ENCODE measurements at places on chromosomes 3 and 15. TPM values are rescaled to one million over a fixed set of nuclear protein-coding genes. Genes with fewer than 3 reads are reported as not detected.

DNA sequence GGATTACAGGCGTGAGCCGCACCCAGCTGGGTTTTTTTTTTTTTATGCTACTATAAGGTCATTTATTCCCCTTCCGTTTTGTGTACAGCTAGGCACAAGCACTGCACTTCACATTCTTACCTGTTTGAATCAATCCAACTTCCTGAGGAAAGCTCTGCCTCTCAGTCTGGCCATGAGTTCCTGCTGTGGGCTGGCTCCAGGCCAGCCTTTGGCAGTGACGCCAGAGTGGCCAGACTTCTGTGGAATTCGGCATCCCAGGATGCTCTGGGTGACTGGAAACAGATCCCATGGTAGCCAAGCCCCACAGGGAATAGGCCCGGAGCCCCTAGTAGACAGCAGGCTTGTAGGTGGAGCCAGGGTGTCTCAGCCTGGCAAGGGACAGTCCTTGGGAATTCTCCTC lies 21.5 kb upstream of the TIMP4 start:
- H3K4me3 ChIP-seq: no peak overlapping the region
- no peaks in the 10 kb centered on the region for H3K4me1 ChIP-seq
- no peaks in the 10 kb centered on the region for H3K36me3 ChIP-seq
- no peaks in the 10 kb centered on the region for H3K27me3 ChIP-seq
- DNase-seq: no peak

DNA sequence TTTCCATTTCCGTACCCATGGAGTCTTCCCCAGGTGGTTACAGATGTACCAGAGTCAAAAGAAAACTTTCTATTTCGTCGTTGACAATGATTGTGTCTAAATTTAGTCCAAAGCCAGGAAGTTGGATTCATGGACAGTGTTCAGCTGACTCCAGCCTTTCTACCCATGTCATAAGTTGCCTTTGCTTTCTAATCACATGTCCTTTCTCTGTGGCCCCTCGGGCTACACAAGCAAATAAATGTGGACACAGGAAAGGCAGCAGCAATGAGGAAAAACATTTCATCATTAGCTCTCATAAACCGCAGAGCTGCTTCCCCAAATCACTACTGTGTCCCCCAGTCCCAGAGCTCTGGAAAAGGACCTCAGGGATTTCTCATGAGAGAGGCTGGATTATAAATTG lies 82.0 kb downstream of the USF3 start:
- no peak overlapping the region for H3K4me3 ChIP-seq
- H3K27ac ChIP-seq: no peak overlapping the region
- no peaks in the 10 kb centered on the region for H3K36me3 ChIP-seq
- H3K27me3 ChIP-seq: no peaks in the 10 kb centered on the region
- H3K4me1 ChIP-seq: no peaks in the 10 kb centered on the region

GRCh38 chr15:70109978-70110377 lies 12.3 kb upstream of the TLE3 start:
- no peaks in the 10 kb centered on the region for H3K4me1 ChIP-seq
- DNase-seq: no peak
- H3K4me3 ChIP-seq: no peak overlapping the region
- H3K27me3 ChIP-seq: no peaks in the 10 kb centered on the region

Gene C3orf70
- 0.66 TPM for total RNA-seq

Gene ZNF80
- total RNA-seq: not detected

Gene SLC22A13
- total RNA-seq: not detected
